ENCODE measurements at places on chromosomes 2 and 18.

- peak; percentile 74 for DNase-seq
Measured at GRCh38 chr18:49811151-49811938, 2.0 kb downstream of the ACAA2 start.

- peak; percentile 96 for DNase-seq
Measured at GRCh38 chr2:132415915-132416722, 486 bp upstream of the GPR39 start.

DNA sequence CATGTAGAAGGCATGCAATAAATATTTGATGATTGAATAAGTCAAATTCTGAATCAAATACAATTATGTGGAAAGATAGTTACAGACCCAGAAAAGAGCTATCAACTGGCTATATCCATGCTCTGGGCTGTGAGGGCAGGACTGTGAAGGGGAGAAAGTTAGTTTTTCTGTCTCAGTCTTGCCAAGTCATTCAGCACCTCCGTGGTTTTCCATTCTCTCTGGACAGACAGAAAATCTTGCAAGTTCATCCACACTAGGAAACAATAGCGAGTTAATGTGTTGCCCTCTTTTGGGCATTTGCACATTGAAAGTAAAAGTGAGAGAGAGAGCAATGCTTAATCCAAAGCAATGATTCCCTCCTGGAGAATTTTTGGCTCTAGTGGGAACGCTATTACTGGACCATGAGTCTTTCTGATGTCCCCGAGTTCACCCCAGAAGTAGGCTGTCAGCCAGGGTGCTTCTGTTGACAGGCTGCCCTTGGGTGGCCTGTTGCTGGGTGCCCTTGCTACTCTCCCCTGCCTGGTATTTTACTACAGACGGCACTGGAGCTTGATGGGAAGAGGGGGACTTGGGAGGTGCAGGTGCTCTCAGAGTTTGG, 238.3 kb downstream of the LOXHD1 start:
- no peak for DNase-seq

GRCh38 chr2:158580760-158581159, 124.0 kb downstream of the PKP4 start:
- DNase-seq = no peak

GRCh38 chr2:176388861-176389260, 119.6 kb downstream of the MTX2 start:
- DNase-seq = no peak

DNA sequence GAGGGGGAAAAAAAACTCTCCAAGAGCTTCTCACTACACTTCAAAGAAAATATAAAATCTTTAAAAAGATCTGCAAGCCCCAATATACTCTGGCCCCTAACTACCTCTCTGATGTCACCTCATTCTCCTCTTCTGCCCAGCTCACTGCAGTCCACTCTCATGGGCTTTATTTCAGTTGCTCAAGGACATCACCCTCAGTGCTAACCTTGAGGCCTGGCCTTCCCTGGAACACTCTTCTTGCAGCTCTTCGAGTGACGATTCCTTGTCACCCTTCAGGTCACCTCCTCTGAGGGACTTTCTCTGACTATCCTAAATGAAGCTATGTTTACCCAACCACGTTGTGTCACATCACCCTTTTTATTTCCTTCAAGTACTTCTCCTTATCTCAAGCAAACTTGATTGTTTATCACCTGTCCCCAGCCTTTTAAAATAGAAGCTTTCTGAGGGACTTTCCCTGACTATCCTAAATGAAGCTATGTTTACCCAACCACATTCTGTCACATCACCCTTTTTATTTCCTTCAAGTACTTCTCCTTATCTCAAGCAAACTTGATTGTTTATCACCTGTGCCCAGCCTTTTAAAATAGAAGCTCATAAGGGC, 10.4 kb downstream of the RTTN start:
- DNase-seq = no peak

GRCh38 chr2:126761981-126762878, 106.3 kb downstream of the GYPC start:
- no peak for DNase-seq

GRCh38 chr18:68431111-68431921, 283.6 kb downstream of the TMX3 start:
- no peak for DNase-seq

DNA sequence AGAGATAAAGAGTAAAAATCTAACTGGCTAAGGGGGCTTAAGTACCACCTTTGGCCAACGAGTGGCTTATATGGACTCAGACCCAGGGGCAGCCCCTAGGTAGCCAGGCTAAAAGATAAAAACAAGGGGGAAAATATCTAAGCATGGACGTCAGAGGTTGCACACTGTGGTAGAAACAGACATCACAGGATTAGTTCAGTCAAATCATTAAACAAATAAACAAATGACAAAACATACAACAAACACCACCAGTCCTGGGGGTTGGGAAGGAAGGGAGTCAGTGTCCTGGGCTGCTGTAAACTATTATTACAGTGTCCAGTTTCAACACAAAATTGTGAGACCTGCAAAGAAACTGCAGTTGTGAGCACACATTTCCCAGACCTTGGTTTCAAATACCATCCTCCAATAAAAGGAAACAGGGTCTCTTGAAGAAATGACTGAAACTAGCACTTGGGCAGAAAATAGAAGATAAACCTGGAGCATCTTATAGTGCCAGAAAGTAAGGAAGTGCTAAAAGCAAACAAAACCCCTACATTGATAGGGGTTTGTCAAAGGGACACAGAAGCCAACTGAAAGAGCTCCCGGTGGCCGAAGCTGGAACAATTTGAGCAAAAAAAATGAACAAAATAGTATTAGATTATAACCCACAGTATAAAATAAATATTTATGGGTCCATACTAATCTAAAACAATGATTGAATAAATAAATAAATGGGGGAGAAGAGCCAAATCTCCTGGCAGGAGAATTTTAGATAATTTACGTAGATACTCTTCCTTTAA, 154.8 kb upstream of the KLF7 start:
- DNase-seq = no peak

DNA sequence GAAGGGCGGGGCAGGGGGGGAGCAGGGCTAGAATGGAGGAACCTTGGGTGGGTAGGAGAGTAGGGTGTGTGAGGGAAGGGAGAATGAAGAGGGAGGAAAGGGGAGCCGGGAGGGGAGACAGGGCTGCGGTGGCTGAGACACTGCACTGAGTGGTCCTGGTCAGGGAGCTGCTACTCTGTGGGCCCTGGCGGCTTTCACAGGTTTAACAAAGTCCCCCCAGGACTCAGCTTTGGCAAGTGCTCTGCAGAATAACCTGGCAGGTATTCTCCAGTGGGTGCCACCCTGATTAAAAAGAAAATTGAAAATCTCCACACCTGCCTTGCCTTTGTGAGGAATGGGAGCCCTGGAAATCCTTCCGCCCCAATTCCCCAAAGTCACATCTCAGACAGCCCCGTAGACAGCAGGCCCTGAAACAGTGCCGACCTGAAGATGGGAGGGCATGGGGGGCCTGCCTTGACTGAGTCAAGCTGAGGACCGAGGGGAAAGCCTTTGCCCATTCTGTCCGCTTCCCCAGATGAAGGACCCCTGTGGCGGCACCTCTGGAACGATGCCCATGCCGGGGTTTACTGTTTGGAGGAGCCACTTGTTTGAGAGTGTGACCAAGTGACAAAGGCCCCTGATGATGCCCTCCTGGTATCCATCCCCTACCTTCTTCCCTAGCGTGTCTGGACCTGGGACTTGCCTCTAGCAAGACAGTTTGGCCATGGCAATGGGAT, 43.6 kb upstream of the OTOS start:
- DNase-seq = no peak

DNA sequence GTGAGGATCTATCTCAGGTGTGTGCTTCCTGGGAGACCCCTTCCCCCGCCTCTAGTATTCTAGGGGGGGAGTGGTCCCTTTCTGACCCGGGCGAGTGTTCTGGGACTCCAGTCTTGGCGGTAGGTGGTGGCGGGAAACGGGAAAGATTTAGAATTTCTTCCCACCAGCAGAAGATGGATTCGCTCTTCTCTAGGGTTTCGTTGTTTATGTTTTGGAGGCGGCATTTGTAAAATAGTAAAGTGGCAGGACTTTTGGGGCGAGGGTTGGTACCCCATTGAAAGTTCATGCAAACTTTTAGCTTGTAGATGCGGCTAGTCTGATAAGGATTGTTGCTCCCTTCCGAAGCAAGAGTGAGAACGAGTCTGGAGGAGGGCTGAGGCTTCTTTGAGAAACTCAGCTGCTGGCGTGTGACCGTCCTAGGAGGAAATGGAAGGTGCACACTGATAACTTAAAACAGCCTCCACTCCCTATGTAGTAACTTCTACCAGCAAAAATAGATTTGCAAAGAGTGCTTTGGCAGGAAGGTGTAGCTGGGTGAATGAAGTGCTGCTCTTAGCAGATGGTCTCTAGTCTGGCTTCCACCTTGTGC, 412 bp downstream of the GPD2 start:
- DNase-seq = peak; percentile 79

DNA sequence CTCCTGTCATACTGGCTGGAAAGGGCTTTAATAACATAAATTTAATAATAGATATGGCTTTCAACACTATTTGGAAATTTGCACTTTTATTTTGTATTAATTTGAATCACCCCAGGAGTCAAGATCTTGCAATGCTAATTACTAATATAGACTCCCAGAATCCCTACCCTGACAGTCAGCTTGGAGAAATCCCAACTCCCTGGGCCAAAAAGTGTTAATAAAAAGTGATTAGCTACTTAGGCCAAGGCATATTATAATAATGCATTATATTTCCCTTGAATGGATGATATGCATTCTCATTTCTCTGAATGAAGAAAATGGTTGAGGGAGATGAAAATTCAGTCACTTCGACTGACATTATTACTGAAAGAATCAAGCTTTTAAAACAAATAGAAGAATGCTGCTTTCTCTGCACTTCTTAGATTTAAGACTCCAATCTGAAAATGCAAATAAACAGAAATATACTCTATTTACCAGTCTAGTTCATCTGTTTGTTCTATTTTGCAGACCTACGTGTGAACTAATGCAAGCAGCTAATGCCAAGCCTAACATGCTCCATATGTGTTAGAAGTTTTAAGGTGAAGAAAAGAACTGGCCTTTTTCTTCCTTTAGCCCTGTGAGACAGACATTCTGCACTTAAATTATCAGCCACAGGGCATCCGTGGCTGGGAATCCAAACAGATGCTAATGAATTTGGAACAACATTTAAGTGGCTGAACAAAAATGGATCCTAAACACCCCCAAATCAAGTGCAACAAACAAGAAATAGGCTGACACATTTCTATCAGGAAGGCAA, 33.9 kb upstream of the INSIG2 start:
- no peak for DNase-seq

DNA sequence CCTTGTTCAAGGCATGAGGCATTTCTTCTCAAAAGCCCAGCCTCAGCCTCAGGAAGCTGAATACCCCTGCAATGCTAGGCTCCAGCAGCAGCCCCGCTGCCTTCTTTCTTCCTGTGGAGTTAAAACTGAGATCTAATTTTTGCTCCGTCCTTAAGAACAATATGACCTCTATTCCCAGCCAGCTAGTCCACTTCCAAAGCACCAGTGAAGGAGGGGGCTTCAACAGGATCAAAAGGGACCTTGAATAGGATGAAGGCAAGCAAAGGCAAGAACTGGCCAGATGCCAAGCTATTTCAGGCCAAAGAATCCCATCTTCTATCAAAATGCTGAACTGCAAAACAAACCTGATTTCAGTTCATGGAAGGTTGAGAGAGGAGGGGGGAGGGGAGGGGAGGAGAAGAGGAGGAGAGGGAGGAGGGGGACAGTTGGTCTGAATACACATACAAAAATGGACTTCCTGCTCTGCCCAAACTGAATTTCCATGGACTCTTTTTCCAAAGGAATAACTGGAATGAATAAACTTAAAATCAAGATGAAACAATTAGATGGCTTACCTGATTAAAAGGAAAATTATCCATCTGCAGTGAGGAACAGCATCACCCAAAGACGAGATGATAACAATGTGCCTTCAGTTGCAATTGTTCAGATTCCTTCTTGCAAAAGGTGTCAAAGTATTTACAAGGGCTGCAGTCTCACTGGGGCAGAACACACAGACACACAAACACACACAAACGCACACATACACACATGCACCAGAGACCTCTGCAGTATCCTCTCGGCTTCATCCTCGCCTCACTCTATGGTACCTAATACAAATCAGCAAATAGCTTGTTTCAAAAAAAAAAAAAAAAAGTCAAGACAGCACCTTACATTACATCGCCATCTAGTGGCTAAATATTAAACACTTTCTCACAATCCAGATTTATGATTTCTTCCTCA, at the start of gene SCN1A:
Gene SCN1A, minus strand, starts transcription at position 804 of the 939 bp plus-strand sequence. CDS start 54,399 bp downstream, outside the sequence.
- DNase-seq = peak; percentile 32

- peak; percentile 41 for DNase-seq
Measured at GRCh38 chr2:138502255-138503086, 901 bp downstream of the SPOPL start.

- no peak for DNase-seq
Measured at GRCh38 chr2:19490846-19491435, 132.5 kb upstream of the OSR1 start.

DNA sequence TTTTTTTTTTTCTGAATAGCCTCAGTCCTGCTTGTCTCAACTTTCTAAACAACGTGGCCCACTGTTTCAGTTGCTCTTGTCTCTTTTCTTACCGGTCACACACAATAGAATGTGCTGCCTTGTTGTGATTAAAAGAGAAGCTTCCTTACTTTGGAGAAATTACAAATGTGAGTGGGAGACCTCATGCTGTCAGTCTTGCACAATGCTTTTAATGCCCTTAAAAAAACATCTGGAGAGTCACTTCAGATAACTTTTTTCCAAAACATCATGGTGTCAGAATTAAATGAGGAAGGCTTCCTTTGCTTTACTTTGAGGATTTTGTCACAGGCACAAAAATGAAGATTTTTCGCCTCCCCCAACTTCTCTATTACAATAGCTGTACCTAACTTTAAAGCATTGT, 37.7 kb downstream of the LHCGR start:
- no peak for DNase-seq

DNA sequence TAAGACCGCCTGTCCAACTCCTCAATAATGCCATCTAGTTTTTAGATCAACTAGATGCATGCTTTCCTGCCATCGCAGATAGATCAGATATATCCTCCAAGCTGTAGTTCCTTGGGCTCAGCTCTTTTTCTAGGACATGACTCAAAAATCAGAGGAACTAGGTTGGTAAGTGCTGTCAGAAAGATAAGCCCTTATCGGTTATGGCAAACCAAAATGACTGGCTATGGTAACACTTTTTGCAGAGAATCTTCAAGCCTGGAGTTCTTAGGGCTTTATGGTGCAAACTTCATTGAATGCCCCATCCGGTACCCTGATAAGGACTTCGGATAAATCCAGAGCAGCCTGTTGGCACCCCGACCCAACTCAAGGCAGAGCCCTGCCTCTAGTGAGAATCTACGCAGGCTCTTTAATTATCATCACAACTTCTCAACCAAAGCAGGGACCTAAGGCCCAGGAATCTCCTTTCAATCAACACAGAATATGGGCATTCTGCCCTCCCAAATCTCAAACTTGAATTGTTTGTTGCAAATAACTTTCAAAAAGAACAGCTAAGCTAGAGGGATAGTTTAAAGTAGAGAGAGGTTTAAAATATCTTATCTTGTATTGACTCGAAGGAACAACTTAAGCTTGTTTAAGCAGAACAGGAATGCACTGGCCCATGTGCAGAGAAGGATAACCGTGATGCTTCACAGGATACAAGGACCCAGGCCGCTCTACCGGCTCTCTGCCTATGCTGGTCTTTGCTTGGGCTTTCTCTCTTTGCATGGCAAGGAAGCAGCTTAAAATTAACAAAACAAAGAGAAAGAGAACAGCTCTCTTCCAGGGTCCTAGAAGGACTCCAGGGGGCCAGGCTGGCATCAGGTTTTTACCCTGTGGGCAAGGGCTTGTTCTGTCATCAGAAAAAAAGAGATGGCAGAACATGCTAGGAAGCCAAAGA, 3.4 kb upstream of the CYP1B1 start:
- DNase-seq = no peak

GRCh38 chr2:37421686-37422085, 77.3 kb downstream of the QPCT start:
- DNase-seq = no peak

Measured in DMS79 treated with DMSO at 0.1 percent for 48 hours (cell line).